ENCODE measurements at places on chromosomes 11 and 22.

- no peak for DNase-seq
Measured at GRCh38 chr11:34030382-34030781, 21.1 kb upstream of the CAPRIN1 start.

DNA sequence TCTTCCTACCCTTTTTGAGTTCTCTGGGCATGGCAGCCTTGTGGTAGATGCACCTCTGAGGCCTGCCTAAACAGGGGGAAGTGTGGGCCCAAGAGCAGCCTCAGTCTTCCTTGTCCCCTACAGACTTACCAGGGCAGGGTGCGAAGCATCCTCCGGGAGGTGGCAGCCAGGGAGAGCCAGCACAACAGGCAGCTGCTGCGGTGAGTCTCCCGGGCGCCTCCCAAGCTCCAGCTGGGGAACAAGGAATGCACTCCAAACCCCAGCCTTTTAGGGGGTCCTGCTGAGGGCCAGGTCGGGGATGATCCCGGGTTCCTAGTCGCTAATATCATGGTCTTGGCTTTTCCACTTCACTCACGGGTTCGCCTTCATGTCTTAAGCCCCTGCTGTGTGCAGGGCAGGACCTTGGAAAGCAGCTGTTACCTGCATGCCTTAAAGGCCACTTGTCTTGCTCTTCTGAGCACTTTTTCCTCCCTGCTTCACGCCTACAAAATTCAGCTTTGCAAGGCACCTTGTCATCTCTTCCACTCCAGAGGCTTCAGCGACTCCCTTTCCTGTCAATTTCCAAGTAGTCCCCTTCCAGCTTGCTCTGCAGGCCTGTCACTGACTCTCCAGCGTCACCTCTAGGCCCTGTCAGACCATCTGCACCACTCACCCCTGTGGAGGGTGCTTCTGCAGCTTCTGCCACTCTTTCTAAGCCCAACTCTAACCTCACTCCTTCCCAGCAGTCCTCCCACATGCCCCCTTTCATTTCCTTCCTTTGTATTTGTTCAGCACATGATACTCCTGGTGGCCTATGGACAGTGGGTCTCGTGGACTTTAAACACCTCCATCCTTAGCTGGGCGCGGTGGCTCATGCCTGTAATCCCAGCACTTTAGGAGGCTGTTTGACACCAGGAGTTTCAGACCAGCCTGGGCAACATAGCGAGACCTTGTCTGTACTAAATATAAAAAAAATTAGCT lies 57.0 kb downstream of the PISD start:
- no peak for DNase-seq

GRCh38 chr11:75510004-75510722 lies 15.6 kb downstream of the GDPD5 start:
- DNase-seq = no peak

- no peak for DNase-seq
Measured at GRCh38 chr22:19706661-19707151, 7.6 kb upstream of the SEPTIN5 start.

DNA sequence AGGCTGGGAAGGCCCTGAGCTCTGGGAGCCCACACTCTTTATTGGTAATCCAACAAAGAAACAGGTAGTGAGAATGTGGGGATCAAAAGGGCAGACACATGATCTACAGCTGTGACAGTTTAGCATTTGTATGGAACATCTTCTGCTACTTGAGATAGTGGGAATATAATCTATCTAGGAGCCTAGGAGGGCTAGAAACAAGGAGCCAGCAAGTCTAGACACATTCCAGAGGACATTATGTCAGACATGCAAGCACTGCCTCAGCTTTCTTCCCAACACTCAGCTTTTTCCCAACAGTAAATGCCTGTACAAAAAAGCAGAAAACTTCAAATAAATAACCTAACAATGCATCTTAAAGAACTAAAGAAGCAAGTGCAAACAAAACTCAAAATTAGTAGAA lies 1150.6 kb upstream of the RAG2 start:
- no peak for DNase-seq

- no peak for DNase-seq
Measured at GRCh38 chr22:50016308-50016987, 3.9 kb upstream of the IL17REL start.

- DNase-seq = no peak
Measured at GRCh38 chr11:20448834-20449233, 61.3 kb downstream of the PRMT3 start.

DNA sequence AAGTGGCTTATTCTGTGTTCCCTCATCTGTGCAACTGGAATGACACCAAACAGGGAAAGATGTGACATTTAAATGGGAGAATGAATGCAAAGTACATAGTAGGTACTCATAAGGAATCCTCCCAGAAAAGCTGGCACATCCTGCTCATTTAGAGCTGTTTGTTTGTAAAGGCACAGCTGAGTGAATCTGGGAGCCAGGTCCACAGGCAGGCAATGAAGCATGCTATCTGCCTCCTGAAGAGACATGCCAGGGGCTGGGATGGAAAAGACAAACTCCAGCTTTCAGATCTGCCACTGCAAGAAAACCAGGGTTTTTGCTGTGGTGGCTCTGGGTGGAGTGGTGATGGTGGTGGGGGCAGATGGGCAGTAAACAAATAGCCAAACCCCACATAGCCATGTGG lies 150.1 kb downstream of the TENM4 start:
- DNase-seq = no peak
